Smooth muscle cell of the brain vasculature (primary cell): ENCODE measurements at places on chromosomes 11 and 22.
A peak's percentile ranks its signal among the peaks of the same experiment; 100 is the strongest.

- DNase-seq, result no peak
Measured at GRCh38 chr11:117950993-117951961, 22.1 kb upstream of the TMPRSS13 start.

DNA sequence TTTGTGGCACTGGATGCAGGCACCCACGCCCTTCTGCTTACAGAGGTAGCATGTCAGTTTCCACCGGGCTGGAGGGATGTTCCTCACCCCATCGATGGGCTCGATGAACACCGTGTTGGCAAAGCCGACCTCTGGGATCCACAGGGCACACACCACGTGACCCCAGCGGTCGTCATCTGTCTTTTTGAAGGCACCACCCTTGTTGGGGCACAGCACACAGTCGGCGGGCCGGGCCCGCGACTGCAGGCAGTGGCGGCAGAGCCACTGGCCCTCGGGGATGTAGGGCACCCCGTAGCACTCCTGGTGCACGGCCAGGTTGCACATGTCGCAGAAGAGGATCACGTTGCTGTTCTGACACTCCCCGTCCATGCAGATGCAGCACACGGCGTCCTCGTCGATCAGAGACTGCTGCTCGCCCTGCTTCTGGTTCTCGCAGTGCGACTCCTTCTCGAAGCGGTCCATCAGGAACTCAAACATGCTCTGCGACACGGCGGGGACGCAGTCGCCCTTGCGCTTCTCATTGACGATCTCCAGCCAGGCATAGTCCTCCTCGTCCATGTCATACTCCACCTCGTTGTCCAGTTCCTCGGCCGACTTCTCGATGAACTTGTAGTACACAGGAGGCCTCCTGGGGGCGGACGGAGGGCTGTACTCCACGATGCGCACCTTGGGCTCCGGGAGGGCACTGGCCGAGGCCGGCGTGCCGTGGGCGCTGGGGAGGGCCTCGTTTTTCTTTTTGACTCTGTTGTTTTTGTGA, 4.2 kb downstream of the BRD1 start:
- DNase-seq, result no peak

DNA sequence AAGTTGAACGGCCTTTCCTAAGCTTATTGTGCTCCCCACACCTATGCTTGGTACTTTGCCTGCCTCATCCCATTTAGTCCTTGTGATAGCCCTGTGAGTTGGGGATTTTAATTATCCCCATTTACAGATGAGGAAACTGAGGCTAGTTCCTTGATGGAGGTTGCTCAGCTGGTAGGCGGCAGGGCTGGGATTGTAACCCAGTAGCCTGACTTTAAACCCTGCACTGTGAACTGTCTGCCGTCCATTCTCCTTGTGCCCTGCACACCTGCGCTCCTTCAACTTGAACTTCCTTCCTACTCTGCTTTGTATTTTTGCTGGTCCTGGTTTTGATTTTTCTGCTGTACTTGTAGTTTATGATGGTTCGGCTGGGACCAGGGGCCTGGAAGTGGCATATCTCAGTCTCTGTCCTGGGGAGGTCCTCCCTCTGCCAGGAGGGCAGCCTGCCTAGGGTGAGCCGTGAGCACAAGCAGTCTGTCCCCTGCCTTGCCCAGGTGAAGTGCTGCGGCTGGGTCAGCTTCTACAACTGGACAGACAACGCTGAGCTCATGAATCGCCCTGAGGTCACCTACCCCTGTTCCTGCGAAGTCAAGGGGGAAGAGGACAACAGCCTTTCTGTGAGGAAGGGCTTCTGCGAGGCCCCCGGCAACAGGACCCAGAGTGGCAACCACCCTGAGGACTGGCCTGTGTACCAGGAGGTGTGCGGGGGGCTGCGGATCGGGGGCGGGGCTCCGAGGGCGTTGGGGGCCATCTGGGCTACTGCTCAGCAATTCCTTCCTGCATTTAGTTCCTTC, 52.4 kb downstream of the CD82 start:
- DNase-seq, result no peak

DNA sequence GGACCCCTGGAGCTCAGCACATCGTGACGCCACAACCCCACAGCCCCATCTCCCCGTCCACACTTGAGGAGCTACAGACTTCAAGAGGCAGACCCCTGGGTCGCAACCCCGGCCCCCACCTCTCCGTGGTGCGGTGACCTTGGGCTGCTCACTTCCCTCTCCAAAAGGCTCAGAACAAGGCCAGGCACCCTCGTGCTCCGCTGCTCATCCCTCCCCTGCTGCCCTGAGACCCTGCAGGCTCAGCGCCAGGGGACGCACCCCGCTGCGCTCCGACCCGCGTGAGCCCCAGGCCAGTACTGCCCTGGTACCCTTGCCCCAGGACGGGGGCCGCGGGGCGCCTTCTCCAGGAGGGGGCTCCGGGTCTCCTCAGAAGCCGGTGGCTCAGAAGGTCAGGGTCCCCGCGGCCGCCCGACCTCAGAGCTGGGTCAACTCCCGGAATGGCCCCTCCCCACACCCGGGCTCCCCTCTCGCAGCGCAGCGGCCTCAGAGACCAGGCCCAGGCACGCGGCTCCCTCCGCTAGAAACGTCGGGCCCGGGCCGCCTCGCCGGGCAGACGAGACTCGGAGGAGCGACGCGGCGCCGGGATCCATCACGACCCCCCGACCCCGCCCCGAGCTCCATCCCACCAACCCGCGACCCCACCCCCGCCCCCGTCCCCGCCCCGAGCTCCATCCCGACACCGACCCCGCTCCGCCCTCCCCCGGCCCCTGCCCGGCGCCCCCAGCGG, 563 bp downstream of the GATD1 start:
- DNase-seq, result no peak

GRCh38 chr11:2670541-2671100, 29.2 kb downstream of the KCNQ1OT1 start:
- DNase-seq, result no peak

- DNase-seq, result no peak
Measured at GRCh38 chr11:102510439-102511135, 20.0 kb downstream of the MMP7 start.

- DNase-seq, result no peak
Measured at GRCh38 chr11:112835591-112836255, 125.5 kb upstream of the NCAM1 start.

- peak; percentile 63 for DNase-seq
Measured at GRCh38 chr11:34051349-34052035, at the start of gene CAPRIN1. Gene CAPRIN1 (plus strand): TSS chr11:34051731. CDS start chr11:34052421, 690 bp downstream.

DNA sequence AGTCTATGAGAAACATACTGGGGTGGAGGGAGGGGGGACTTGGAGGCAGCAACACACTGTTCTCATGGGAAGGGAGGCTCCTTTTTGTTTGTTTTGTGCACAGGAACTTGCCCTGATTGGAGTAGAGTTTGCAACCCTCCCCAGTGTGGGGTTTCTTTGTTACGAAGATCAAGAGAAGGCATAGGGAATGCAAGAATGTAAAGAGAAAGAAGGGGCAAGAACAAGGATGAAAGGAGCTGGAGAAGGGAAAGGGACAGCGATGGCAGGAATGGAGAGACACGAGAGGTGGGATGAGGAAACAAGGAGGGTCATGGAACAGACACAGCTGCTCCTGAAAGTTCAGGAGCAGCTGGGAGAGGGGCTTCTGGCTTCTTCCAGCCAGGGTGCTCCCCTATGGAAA, 611.7 kb downstream of the NTM start:
- no peak for DNase-seq

DNA sequence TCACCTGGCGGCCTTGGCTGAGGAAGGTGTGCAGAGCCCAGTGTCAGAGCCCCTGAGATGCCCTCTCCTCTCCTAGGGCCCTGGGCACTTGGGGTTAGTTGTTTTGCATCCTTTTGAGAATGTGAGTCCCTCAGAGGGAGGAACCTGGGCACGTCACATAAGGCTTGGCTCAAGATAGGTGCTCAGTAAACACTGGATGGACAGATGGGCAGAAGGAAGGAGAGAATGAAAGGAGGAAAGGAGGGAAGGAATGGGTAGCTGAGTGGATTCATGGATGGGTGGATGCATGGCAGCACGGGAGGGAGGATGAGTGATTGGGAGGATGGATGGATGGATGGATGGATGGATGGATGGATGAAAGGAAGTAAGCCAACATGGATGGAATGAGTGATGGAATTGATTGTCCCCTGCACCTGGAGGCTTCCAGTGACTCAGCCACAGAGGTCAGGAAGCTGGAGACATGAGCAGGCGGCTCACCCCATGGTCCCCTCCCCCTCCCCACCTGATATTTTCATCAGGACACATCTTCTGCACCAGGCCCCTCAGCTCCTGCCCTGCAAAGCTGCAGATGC, 62.2 kb downstream of the IGLL1 start:
- no peak for DNase-seq

DNA sequence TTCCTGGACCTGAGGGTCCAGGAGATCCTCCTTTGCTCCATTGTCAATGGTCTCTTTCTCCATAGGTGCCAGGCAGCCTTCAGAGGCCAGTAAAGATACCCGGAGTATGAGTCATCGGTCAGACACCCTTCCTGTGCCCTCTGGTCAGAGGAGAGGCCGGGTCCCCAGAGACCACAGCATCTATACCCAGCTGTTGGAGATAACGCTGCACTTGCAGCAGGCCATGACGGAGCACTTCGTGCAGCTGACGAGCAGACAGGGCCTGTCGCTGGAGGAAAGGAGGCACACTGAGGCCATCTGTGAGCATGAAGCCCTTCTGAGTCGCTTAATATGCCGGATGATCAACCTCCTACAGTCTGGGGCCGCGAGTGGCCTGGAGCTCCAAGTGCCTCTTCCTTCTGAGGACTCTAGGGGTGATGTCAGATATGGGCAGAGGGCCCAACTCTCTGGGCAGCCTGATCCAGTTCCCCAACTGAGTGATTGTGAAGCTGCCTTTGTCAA, at the start of gene ACCSL:
ACCSL (plus strand) TSS at position 51 of the 501 bp plus-strand sequence; CDS start at position 107, 56 bp downstream.
- no peak for DNase-seq

DNA sequence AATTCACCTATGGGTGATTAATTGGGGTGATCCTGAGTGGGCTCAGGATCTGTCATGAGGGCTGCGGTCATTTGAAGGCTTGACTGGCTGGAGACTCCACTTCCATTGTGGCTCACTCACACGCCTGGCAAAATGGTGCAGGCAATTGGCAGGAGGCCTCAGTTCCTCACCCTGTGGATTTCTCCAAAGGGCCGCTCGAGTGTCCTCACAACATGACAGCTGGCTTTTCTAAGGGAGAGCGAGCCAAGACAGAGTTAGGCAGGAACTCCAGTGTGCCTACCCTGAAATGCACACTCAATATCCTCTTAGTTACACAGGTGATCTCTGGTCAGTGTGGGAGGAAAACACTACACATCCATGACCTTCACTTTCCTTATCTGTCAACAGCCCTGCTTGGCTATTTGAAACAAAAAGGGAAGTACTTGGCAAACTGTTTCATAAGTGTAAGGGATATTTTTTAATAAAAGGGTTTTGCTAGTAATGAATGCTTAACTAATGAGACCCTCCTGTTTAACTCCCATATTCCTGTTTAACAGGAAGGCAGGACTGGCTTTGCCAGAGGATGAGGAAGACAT, 25.7 kb downstream of the OSBP2 start:
- DNase-seq, result no peak

- DNase-seq, result no peak
Measured at GRCh38 chr11:109956124-109956793, 136.9 kb upstream of the ZC3H12C start.
